ENCODE measurements at places on chromosomes 12 and 14. TPM values are rescaled to one million over a fixed set of nuclear protein-coding genes. Genes with fewer than 3 reads are reported as not detected.
A peak's percentile ranks its signal among the peaks of the same experiment; 100 is the strongest.

Gene FAM181A
- total RNA-seq, result not detected

Gene FLRT2
- 6.7 TPM for total RNA-seq

Gene NINJ2
- total RNA-seq, result 0.50 TPM

Gene MARK3
- total RNA-seq, result 77.7 TPM

Gene DIO3
- not detected for total RNA-seq

DNA sequence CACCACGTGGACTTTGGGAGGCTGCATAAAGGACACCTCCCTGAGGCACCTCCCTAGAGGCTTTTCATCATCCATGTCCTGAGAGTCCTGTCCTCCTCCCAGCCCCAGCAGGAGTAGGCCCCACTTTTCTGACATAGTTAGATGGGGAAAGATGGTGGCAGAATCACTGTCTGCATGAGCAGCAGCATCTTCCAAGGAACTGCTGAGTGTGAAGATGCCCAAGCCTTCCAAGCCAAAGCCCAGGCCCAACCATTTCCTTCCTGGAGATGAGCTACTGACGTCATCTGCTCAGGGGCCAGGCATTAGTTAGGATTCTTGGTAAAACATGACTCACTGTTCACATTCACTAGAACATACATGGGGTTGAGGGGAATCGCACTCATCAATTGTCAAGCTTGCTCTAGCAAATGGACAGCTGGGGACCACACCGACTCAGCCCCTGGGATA lies 37.3 kb downstream of the VDR start:
- peak; percentile 89 for DNase-seq

GRCh38 chr12:1102791-1103450 lies 111.9 kb downstream of the ERC1 start:
- no peak for DNase-seq

- DNase-seq, result no peak
Observed at GRCh38 chr12:120748242-120748641, 22.6 kb downstream of the ACADS start.

DNA sequence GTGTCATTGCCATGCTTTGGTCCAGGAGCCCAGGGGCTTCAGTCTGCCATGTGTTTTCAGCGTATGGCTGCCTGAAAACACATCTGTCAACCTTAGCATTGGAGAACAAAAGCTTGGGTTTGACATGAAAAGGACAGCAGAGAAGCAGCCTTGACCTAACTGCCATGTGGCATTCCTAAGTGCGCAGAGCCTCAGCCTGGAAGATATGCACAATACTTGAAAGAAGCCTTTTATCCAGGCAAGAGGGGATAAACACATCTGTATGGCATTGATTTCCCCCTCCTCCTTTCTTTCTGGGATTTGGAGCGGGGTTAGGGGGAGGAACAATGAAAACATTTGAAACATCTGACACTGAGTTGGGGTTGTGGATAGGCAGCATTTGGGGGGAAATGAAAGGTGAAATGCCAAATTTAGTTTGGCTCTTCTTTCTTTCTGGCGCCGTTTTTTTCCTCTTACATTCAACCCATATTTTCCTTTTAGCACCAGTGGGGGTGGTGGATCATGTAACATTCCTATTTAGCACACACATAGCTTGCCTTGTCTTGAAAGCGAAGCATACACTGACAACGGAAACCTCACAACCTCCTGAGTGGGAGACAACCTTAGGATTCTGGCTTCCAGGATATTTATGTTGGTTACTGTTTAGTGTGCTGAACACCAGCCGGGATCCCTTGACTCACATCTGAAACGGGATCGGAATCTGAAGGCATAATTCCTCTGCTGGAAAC lies 177.0 kb downstream of the C12orf75 start:
- DNase-seq, result no peak

GRCh38 chr12:64528616-64529015 lies 76.7 kb downstream of the TBK1 start:
- peak; percentile 19 for DNase-seq

- DNase-seq, result peak; percentile 49
Observed at GRCh38 chr14:65164068-65164824, 61.9 kb upstream of the MAX start.

DNA sequence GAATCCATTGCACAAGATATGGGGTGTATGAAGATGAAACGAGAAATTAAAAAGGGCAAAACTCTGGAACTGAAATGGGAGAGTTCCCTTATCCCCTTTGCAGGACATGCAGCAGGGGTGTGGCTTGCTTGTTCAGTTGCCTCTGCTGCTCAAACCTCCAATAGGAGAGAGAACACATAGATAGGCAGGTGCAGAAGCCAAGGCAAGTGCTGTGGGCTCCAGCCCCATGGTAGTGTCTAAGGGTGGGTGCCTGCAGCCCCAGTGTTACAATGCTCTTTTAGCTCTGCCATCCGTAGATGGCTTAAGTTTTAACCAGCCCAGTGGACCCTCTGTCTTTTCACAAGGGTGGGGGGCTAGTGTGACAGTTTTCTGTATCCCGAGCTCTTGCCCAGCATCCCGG lies 69.7 kb downstream of the CMAS start:
- no peak for DNase-seq

GRCh38 chr14:20365928-20366327 lies 22.5 kb downstream of the PARP2 start:
- DNase-seq, result no peak

GRCh38 chr14:64816221-64816783 lies 63.4 kb downstream of the SPTB start:
- no peak for DNase-seq

- DNase-seq, result no peak
Observed at GRCh38 chr12:13588574-13588973, 392.0 kb downstream of the EMP1 start.

DNA sequence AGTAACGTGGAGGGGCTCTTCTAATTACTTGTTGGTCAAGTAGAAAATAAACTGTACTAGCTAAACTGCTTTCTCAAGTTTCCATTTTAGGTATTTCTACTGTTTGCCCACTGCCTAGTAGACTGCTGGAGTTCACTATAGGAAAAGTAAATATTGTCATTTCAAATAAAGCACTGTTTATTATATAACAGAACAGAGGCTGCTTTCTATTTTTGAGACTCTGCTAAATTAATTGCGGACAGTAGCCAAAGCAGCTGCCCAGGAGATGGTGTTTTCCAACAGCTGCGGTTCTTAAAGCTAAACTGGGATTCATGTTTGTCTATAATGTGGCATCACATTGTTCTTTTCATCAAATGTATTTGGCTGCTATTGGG lies 15.9 kb upstream of the SIX1 start:
- DNase-seq, result no peak

DNA sequence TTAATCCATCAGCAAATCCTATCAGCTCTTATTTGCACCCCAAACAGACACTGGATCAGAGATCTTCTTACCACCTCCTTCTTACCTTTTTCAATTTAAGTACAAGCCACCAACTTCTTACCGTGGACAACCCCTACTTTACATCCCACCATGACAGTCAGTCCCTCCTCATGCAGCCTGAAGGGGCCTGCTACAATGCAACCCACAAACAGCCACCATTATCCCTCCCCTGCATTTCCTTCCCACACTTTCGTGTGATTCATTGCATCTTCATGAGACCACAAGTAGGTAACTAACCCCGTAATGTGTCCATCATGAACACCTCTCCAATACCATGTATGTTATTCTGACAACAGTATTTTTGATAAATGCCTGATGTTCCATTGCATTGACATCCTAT lies 108.6 kb downstream of the BCL11B start:
- DNase-seq, result no peak

DNA sequence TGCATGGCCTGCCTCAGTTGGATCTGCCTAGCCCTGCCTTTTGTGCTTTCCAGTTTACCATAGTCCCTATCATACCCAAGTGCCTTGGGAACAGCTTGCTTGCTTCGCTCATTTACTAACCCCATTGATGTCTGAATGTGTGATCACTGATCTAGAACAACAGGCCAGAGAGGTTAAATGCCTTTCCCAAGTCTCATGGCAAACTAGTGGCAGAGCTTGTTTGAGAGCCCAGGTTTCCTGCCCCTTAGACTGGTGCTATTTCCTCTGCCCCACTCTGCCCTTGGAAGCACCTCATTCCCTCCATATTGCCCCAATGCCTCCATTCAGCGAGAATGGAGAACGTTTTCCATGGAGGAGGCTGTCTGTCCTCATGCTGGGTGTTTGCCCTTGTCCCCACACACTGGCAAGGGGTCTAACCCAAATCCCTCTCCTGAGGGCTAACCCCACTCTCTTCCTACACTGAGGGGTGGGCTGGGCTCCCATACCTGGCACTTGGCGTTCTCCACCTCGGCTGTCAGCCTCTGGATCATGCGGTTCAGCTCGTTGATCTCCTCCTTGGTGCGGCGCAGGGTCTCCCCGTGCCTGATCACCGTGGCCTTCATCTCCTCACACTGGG lies 19.8 kb downstream of the KRT7 start:
- DNase-seq, result no peak

GRCh38 chr12:20101046-20101445 lies 267.3 kb upstream of the PDE3A start:
- no peak for DNase-seq

GRCh38 chr12:6222078-6222654 lies 22.0 kb downstream of the CD9 start:
- DNase-seq, result no peak

DNA sequence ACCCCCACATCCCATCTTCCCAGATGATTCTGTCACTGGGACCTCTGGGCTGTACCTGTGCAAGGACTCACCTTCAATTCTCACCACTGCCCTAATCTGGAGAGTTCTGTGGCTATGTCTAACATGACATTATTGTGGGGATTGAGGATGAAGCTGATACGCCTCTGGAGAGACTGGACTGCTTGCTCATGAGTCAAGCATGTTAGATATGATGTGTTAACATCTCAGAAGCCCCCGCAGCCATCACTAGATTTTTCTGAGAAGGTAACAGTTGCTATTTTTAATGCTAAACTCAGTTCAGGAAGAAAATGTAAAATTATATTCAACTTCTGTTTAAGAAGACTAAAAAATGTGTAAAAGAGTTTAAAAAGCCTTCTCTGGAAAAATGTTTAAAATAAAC lies 25.7 kb downstream of the JKAMP start:
- no peak for DNase-seq

DNA sequence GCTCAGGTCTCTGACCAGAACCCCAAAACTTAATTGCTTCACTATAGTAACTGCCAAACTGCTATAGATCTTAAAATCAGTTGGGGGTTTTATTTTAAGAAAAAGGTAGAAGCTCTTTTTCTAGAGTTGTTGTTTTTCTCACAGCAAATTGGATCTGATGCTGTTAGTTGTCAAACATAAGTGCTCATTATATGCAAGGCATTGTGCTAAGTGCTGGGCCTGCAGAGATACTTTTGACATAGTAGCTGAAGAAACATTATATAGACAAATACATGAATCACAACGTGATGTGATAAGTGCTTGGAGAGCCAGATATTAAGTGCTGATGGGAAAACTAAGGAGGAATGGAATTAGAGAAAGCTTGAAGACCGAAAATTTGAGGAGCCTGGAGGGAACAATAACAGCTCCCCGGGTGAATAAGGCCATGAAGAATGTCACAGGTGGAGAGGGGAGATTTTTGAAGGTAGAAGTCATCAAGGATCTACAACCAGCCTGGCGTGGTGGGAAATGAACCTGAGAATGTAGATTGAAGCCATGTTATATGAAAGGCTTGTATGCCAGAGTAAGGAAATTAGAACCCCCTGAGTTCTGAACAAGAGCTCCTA lies 126.5 kb downstream of the DYRK2 start:
- peak; percentile 48 for DNase-seq
